T-helper 9 cell (primary cell): ENCODE measurements at places on chromosomes 1 and 21.

DNA sequence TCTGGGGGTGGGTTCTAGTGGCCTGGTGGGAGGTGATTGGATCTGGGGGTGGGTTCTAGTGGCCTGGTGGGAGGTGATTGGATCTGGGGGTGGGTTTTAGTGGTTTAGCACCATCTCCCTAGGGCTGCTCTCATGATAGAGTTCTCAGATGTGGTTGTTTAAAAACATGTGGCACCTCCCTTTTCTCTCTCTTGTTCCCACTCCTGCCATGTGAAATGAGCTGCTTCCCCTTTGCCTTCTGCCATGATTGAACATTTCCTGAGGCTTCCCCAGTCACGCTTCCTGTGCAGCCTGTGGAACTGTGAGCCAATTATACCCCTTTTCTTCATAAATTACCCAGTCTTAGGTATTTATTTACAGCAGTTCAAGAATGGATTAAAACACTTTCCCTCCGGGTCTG, 327.3 kb upstream of the AJAP1 start:
- no peak for DNase-seq

- no peak for DNase-seq
Measured at GRCh38 chr1:228867951-228868730, 132.9 kb downstream of the RHOU start.

DNA sequence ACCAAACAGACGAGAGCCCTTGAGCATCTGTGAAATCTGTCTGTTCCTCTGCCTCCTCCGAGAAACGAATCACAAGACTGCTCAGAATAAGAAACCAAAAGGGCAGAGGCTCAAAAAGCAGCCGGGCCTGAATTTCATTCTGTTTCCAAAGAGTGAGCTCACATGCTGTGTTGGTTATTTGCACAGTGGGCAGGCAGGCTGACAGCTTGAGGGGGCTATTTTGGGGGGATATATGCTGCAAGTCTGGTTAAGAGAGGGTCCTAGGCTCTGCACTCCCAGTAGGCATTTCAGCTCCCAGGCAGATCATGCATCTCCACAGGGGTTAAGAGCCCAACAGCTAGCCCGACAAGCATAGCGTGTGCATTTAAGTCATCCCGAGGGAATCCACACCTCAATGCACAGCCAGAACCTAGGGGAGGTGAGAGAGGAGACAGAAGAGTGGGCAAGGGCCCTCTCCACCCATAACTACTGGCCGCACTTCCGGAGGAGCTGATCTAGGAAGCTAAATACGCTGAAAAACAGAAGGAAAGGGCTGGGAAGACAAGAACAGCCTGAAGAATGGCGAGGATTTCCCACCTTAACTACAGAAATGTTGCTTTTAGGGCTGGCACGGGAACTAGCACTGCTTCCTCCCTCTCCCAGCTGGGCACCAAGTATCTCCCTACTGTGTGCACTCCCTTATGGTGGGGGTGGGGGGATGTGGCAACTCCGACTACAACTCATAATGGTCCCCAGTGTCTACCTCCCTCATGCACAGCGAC, 3.7 kb downstream of the PGBD5 start:
- no peak for DNase-seq

DNA sequence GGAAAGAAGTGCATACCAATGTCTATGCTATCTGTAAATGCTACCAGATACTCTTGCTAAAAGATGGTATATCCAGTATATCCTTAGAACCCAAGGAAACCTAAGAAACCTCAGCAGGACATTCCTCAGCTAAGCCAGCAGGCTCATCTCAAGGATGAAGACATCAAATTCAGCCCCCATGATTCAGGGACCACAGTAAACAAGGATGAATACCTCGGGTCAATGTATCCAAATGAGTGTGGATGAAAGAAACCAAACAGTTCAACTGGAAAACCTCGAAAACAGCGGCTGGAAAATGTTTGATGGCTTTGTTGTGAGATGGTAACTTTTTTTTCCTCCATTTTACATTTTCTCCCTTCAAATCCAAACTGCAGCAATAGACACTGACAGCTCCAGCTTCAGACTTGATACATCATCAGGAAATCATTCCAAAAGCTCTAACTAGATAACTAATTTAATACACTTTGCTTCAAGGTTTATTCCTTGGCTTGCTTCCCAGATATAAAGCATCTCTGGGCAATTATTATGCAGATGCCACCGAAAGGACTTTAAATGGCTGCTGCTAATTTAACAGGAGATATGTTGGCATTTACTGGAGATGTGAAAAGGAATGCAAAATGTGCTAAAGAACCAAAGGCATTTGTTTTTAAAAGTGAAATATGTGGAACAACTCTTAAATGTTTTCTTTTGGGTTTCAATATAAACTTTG, 73.6 kb downstream of the SMYD2 start:
- DNase-seq: no peak

GRCh38 chr1:157725221-157725577, 24.6 kb upstream of the FCRL3 start:
- no peak for DNase-seq

GRCh38 chr1:54238353-54239034, 38.5 kb downstream of the MRPL37 start:
- DNase-seq: no peak

DNA sequence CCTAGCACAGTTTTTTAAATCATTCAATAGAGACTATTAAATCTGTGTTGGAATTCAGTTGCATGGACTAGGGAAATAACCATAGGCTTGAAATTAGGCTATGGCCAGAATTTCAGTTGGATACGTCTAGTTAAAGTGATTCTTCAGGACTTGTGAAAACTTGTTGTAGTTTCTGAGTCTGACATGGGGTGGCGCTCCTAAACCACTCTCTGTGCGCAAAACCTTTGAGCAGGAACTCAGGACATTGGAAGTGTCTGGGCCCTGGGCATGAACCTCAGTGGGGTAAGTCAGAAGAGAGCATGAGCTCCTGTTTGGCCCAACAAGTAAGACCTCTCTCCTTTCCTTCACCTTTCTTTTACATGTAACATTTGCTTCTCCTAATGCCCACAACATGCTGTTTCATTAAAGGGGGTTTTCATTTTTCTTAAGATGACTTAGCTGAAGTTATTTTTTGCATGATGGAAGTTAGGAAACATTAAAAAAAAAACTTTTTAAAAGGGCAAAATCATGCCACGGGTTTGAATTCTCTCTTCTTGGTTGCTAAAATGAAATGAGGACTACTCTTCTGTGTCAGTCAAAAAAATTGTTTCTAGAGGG, 17.1 kb upstream of the CCDC190 start:
- no peak for DNase-seq
